ENCODE measurements at places on chromosomes 3 and 15.

DNA sequence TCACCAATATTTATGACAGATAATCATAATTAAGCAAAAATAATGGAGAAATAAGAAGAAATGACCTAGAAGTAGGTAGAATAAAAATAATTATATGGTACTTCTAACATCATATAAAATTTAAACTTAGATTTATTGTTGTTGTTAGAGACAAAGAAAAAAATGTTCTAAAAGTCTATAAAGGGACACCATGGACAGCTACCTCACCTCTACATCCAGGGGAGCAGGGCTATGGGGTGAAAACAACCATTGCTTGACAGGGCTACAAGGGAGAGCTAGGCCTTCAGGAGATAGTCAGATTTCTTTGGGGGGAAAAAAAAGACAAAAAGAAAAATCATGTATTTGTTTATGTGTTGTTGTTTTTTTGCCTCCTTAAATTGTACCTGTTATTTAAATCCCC lies 841.9 kb downstream of the VGLL3 start:
- no peak for DNase-seq

- DNase-seq = no peak
Measured at GRCh38 chr3:170753421-170754310, 116.3 kb downstream of the RPL22L1 start.

GRCh38 chr15:44015545-44016305 lies 179.3 kb downstream of the FRMD5 start:
- no peak for DNase-seq

GRCh38 chr3:167892205-167892604 lies 156.7 kb downstream of the SERPINI1 start:
- no peak for DNase-seq

DNA sequence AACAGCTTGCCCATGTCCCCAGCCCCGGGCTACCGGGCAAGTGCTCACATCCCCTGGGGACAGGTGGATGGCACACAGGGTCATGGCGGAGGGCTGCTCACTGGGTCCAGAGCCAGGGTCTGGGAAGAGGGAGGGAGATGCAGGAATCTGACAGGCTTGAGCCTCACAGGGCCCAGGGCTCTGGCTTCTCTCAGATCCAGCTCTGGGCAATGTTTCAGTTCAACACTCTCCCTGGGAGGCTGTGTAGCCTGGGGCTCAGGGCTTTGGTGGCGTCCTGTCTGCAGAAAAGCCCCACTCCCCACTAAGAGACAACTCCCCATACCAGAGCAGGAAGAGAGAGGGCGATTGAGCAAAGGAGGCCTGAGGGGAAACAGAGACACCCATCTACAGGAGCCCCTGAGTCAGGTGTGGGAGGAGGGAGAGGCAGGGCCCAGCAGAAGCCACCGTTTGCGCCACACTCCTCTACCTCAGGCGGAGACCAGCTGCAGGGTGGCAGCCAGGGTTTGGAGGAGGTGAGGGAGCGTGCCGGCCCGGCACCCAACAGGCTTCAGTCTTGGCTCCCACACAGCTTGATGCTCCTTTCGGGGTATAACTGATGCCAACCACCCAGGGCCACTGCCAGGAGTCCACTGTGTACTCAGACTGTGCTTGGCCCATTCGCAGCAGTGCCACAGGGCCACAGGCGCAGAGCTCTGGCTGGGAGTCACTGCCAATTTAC lies 16.8 kb upstream of the SRP14 start:
- no peak for DNase-seq

- no peak for DNase-seq
Measured at GRCh38 chr3:193010191-193010590, 92.5 kb upstream of the MB21D2 start.

GRCh38 chr15:70597945-70598344 lies 165.4 kb downstream of the UACA start:
- DNase-seq = no peak

DNA sequence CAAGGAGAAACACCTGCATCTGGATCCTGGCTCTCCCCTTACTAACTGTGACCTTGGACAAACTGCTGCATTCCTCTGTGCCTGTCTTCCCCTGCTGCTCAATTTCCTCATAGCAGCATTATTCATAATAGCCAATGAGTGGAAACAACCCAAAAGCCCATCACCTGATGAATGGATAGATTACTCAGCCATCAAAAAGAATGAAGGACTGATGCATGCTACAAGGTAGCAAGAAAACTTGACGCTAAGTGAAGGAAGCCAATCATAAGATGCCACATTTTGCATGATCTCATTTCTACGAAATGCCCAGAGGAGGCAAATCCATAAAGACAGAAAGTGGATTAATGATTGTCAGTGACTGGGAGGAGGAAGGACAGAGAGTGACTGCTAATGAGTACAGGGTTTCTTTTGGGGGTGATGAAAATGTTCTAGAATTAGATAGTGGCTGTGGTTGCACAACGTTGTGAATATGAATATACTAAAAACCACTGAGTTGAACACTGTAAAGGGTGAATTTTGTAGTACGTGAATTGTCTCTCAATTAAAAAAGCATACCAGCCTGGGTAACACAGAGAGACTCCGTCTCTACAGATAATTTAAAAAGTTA lies 11.2 kb downstream of the IGDCC4 start:
- DNase-seq = no peak

DNA sequence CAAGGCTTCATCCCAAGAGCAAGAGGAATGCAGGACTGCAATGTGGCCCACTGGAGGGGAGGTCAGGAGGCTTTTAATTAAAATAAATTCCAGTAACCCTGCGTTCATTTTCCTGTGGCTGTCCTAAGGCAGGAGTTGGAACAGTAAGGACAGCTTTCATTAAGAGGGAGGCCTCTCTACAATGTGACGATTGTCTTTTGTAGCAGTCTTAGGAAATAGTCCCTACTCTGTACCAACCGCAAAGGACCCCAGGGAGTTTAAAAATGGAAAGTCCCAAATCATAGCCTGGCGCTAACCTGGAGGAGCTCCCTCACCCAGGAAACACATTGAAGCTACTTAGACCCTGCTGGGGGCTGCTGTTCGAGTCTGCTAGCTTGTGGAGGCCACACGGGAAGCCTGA lies 62.8 kb downstream of the SYNM start:
- DNase-seq = no peak

All from CD4-positive, alpha-beta T cell treated with Interleukin-17A for 1 hour (primary cell).